GM12892 (cell line): ENCODE measurements at places on chromosomes 5 and 9.

GRCh38 chr5:11468334-11469039 is 435.8 kb downstream of the CTNND2 start:
- DNase-seq, result no peak

DNA sequence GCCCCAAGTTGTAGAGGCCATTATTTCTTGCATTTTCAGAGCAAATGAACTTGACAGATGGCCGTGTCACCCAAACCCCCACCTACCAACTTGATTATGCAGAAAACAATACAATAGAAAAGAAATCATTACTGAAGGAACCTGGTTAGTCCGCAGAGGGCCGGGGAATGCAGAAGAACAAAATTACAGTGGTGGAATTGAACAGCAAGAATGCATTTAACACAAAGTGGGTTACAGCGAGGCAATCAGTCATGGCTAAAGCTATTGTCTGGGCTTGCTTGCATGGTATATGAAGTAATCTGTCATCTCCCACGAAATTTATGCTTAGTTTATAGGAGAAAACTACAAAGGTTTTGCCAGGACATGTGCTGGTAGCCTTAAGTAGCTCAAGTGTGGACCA is 238.3 kb upstream of the IRX1 start:
- DNase-seq, result no peak

GRCh38 chr5:97453263-97453662 is 270.2 kb upstream of the RIOK2 start:
- no peak for DNase-seq

DNA sequence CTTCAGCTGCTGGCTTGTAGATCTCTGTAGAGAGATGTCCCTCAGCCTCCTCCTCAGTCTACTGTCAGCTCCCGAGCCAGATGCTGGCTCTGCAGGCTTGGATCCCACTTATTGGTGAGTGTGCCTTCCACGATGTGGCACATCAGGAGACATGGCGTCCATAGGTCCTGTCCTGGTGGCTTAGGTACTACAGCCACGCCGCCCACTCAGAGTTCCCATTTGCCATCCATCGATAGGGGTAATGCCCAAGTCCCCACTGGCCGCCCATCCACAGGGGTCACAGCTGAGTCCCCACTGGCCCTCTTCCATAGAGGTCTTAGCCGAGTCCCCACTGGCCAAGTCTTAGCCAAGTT is 17.3 kb downstream of the EXOC3 start:
- DNase-seq, result no peak

- DNase-seq, result no peak
These were observed 444.7 kb downstream of the PLK2 start for GRCh38 chr5:58015175-58015574.

DNA sequence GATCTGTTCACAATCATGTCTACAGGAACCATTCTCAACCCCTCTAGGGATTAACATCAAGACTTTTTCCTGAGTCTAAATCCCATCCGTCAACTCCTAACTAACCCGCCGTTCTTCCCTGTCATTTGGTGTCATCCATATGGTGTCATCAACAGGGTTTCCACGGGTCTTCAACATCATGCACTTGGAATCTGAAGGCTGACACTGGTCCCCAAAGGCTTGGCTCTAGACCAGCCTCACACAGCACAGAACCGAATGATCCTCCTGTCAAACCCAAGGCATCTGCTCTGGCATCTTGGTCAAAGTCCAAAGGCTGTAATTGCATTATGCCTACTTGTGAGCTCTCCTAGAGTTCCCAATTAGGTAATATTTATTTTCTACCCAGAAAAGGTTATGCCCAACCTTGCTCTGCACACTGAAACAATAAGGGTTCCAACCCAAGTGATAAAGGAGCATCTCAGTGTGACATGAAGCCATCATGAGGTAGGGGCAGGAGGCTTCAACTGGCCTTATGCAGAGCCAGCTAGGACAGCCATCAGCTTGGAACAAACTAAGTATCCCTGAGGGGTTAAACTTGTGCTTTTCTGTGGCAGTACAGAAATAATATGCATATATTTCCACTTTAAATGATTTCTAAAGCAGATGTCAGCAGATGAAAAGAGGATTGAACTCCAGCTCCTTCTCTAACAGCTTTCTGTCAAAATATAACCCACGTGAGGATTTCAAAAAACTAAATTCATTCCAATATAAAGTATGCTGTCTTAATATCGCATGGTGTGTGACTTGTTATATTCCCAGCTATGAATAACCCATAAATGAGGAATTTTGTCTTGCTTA is 13.9 kb downstream of the ENC1 start:
- DNase-seq, result no peak

- DNase-seq, result no peak
These were observed 22.0 kb downstream of the SLC36A1 start for GRCh38 chr5:151469386-151469785.

DNA sequence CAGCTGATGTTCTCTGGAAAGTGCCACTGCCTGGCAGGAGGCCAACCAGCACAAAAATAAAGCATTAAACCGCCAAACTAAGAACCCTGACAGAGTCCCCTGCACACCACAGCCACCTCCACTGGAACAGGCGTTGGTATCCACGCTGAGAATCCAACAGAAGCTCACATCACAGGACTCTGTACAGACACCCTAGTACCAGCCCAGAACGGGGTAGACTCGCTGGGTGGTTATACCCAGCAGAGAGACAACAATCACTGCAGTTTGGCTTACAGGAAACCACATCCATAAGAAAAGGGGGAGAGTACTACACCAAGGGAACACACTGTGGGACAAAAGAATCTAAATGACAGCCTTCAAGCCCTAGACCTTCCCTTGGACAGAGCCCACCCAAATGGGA is 15.0 kb upstream of the POU5F2 start:
- DNase-seq, result no peak

- no peak for DNase-seq
These were observed 2.2 kb downstream of the C5orf46 start for GRCh38 chr5:147904110-147904509.

DNA sequence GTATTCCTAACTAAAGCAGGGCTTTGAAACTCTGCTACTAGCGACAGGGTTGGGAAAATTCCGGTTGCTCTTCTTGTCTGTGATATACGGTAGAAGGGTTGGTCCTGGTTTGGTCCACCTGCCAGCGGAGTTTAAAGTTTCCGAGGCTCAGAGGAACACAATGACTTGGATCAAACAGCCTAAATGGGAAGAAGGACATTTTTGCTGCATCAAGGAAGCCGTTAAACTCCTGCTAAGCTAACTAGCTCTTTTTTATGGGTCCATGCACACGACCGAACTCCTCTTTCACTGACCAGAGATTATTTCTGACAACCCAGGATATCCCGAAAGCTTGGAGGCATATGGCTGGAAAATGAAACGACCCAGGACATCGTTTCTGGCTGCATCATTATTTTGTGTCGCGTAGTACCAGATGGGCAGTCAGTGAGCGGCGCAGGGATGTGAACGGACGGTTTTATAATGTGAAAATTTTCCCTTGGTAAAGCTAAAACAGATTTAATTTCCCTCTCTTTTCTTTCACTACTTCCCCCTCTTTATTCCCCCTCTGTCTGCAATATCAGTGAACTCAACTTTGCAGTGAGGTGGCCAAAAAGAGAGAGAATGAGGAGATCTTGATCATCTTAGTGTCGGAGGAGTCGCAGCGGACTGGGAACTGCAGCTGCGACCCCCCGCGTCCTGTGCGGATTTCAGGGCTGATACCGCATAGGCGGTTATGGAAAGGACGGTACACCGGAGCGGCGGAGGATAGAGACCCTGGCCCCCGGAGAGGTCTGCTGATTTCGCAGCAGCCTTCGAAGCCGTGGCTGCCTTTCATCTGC is at the start of gene LURAP1L:
TSS of gene LURAP1L (plus strand) at position 160 of the 818 bp plus-strand sequence. CDS start 696 bp downstream, outside the sequence.
- no peak for DNase-seq

DNA sequence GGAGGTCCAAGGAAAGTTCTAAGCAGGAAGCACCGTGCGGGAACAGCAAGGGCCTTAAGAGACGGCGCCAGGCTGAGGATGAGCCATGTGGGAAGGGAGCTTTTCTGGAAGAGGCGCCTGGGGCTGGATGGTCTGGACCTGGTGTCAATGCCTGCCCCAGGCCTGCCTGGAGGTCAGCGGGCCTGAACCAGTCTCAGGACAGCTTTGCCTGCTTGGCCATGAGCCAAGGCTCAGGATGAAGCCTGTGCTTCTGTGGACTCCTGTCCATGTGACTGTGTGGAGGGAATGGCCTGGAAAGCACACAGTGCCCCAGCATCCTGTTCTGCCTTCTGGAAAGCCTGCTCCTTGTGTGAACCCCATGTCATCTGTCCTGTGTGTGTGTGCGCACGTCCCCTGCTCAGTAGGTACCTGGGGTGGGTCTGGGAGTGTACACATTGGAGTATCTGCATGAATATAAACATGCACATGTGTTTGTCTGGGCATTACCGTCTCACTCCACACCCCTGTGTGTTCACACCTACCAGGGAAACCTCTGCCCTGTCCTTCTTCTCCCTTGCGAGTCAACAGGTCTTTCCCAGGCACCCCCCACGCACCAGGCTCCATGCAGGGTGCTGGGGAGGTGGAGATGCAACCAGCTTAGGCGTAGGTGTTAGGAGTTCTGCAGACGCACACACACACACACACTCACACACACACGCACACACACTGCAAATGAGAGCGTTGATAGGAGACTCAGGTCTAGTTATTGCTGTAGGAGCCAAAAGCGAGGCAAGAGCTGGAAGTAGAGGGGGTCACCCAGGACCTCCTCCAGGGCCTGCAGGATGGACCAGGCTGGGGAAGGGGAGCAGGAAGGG is 24.8 kb downstream of the DAB2IP start:
- DNase-seq, result no peak

- no peak for DNase-seq
These were observed 42.1 kb downstream of the TIMD4 start for GRCh38 chr5:156920861-156921431.

- DNase-seq, result no peak
These were observed 139.4 kb downstream of the GNAQ start for GRCh38 chr9:77892171-77892570.

GRCh38 chr9:118362596-118362995 is 658.4 kb downstream of the TLR4 start:
- DNase-seq, result no peak

- no peak for DNase-seq
These were observed 1.3 kb downstream of the CD74 start for GRCh38 chr5:150411245-150411979.

- no peak for DNase-seq
These were observed 30.3 kb upstream of the GRXCR2 start for GRCh38 chr5:145903113-145903512.

DNA sequence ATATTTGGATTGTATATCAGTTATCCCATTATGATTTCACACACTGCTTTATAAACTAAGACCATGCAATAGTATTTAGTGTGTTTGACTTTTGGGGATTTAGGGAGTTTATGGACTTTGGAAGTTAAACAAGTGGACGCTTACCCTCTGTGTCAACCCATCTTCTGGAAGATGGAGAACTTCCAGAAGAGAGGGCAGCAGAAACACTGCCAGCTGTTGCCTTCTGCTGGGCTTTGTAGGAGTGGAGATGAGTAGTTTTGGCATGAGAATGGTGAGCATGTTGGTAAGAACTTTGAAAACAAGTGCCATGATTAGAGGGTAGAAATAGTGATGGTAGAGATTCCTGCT is 2.2 kb downstream of the DNAJC25 start:
- DNase-seq, result no peak

GRCh38 chr9:128862401-128862851 is 19.3 kb downstream of the KYAT1 start:
- no peak for DNase-seq

GRCh38 chr5:180791611-180792213 is 10.9 kb downstream of the MGAT1 start:
- DNase-seq, result no peak

GRCh38 chr5:96142786-96143434 is 181.3 kb upstream of the ELL2 start:
- DNase-seq, result no peak

GRCh38 chr5:22053195-22053594 is 799.9 kb downstream of the CDH12 start:
- DNase-seq, result no peak

GRCh38 chr5:58452566-58453258 is 7.2 kb downstream of the PLK2 start:
- no peak for DNase-seq

DNA sequence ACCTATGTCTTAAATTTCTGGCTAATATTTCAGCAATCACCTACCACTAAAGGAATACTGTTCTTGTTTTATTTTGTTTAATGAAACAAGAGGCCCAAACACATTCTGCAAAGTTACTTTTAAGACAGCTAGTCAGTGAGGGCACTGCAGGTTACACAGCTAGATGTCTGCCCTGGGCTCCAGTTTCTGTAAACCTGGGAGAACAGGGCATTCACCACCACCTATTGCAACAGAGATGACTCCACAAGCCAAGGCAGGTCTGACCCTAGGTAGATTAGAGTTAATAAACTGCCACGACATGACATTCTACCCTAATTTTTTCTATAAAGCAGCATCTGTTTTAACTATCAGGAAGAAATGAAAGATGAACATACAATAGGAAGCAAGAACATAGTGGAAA is 90.8 kb downstream of the SLF1 start:
- DNase-seq, result no peak

- no peak for DNase-seq
These were observed 81.7 kb downstream of the LHFPL2 start for GRCh38 chr5:78566747-78567425.

- DNase-seq, result no peak
These were observed 24.0 kb upstream of the SRFBP1 start for GRCh38 chr5:121937762-121938161.

GRCh38 chr5:37667846-37668245 is 172.0 kb downstream of the GDNF start:
- no peak for DNase-seq

DNA sequence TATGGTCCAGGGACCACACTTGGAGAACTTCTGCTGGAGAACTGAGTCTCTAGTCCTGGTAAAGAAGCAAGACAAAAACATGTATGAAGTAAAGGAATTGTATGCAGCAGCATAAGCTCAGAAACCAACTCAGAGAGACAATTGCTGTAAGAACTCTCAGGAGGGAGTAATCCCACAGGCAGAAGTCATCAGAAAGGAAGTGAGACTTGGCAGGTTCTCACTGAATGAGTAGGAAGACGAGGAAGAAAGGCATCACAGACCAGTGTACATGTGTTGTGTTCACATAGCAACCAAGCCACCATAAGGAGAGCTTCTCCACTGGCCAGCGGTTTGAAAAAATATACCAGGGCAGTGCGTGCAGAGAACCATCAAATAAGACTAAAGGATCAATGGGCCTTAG is 57.9 kb upstream of the FST start:
- no peak for DNase-seq

- peak; percentile 15 for DNase-seq
These were observed 52.0 kb upstream of the KLF4 start for GRCh38 chr9:107541523-107541922.

GRCh38 chr9:2093920-2094597 is 78.9 kb downstream of the SMARCA2 start:
- no peak for DNase-seq

DNA sequence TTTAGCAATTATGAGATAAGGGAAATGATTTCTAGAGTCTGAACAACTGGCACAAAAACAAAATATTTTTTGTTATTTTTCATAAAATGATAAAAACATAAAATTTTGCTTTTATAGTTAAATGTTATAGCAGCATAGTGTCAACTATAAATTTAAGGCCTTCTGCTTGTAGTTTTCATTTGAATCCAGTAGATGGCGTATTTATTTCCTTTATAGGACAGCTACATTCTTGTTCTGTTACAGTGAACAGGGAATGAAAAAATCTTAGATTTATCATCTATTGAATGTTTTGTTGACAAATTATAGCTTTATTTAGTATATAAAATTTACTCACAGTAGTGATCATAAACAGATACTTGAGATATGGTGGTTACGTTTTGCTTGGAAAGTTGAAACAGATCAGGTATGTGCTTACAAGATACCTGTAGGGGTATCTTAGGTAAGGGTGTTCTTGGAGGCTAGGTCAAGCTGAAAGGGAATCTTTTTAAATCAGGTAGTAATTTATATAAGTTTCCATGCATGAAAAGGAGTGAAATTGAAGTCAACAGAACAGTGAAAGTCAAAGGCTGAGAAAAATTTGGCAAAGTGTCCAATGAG is 239.3 kb upstream of the GRIN3A start:
- no peak for DNase-seq
